Stimulated activated CD4-positive, alpha-beta T cell treated with anti-CD3 and anti-CD28 coated beads, TNF-alpha, amount 100 ng/mL, for 1 hour (primary cell): ENCODE measurements at places on chromosomes 2 and 18.

DNA sequence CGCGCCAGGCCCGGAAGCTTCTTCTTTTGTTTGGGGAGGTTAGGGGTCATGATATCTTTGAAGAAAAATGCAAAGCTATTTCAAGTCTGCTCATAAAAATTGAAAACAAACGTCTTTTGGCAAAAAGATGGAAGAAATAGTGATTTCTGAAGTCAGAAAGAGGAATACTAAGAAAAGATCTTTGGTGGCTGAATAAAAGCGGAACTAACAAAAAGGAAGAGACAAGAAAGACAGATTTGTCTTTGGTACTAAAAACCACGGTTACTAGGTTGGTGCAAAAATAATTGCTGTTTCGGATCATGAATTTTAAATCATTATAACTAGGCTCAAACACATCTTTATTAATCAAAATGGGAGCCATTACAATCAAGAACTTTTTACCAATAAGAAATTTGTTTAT, 164.6 kb upstream of the TRIB2 start:
- no peak for DNase-seq

DNA sequence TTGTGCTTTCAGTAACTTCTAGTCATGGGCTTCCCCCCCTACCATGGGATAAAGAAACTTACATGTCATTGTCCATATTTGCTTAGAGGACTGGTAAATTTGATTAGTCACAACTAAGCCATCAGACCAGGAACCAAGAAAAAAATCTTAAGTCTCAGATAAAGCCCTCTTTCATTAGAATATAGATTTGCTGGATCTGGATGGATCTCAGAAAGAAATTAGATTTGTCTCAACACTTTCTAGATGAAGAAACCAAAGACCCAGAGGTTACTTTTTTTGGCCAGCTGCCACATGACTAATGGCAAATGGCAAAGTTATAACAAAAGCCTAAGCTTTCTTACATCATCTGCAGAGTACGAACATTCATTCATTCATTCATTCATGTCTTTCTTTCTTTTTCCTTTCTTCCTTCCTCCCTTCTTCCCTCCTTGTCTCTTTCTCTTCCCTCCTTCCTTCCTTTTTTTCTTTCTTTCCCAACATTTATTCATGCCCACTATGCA, 60.2 kb downstream of the CDCA7 start:
- no peak for DNase-seq

- no peak for DNase-seq
Observed at GRCh38 chr2:150587547-150588505, 100.4 kb upstream of the RND3 start.

DNA sequence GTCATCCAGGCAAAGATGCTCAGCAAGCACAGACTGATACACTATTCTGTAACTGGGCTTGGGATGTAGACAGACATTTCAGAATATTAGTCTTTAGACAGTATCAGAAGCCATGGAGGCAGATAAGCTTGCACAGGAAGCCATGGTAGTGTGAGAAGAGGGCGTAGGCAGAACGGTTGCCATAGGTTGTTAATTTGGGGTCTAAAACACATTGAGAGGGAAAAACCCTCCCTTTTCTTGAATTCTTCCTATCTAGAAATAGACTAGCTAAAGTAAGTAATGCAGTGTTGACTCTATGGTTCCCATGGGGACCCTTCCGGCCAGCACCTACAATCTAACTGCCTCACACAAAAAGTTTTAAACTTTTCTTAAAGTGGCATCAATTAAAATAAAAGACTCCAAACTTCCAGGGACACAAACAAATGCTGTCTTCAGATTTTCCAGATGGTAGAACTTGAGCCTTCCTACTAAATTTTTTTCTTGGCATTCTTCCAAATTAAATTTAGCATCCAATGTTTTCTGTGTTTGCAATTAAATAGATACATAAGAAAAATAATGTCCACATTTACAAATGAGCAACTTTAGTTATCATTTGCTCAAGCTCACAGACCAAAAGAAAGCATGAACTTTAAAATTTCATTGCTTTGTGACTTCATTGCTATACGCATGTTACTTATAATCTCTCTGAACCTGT, 1.9 kb downstream of the PRKRA start:
- DNase-seq = no peak

- no peak for DNase-seq
Observed at GRCh38 chr2:176356251-176356650, 87.0 kb downstream of the MTX2 start.

- DNase-seq = no peak
Observed at GRCh38 chr2:233407771-233408181, 53.5 kb downstream of the DGKD start.

DNA sequence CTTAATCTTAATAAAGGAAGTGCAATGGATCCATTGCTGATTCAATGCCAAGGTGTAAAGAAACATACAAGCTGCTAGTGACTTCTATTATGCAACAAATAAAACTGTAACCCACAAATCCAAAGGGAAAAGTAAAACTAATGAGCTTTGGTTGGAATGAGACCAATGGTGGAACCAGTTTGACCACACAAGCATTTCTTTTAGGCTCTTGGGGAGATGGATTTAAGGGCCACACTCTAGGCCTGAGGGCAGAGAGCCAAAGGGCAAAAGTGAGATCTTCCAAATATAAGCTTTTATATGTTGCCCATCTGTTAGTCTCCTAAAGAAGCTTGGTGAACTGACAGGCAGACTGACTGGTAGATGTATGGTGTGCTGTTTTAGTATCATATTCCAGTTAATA, 41.5 kb upstream of the MMADHC start:
- no peak for DNase-seq

DNA sequence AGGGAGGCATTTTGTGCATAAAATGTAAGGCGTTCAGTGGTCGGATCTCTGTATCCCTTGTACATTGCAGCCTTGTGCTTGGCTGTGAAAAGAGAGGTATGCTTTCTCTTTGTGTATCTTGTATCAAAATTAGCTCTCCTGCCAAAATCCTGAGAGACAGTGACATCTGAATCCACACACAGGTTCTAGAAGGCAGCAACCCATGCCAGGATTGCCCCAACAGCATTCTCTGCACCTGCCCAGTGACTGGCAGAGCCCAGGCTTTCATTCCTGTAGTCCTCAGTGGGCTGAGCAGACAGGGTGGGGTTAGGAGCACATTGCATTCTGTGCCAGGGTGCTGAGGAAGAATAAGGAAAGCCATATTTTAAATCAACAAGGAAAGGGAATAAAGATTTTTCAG, 740.3 kb upstream of the RAB6C start:
- DNase-seq = no peak

- DNase-seq = no peak
Observed at GRCh38 chr18:36692921-36693332, 135.9 kb downstream of the TPGS2 start.

DNA sequence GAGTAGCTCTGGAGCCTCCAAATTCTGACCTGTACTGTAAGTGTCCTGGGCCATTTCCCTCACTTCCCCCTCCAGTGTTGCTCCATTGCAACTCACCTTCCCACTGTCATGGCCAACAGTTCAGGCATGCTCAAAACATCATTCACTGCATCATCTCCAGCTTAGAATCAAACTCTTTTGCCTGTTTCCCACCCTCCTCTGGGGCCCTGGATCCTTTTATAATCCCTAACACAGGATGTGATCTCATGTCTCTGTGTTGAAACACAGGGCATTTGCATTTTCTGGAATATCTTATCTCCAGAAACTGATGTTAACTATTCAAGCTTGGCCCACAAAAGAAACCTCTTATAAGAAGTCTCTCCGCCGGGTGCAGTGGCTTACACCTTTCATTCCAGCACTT, 3.0 kb downstream of the DPP4 start:
- no peak for DNase-seq

DNA sequence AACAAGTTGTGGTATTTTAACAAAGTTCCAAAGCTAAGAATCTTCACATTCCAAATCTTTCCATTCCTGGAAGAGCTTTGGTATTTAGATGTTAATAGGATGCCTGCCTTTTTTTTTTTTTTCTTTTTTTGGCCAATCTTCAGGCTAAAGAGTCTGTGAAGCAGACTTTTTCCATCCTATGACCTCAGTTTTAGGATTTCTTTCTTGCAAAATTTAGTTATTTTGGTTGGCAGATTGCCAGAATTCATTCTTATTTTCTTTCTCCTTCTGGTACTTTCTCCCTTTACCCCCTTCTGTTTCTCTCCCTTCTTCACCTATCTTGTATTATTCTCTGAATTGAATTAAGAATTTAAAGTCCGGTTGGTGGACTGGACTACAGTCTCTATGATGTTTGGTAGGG, 217.8 kb upstream of the REV1 start:
- DNase-seq = no peak

DNA sequence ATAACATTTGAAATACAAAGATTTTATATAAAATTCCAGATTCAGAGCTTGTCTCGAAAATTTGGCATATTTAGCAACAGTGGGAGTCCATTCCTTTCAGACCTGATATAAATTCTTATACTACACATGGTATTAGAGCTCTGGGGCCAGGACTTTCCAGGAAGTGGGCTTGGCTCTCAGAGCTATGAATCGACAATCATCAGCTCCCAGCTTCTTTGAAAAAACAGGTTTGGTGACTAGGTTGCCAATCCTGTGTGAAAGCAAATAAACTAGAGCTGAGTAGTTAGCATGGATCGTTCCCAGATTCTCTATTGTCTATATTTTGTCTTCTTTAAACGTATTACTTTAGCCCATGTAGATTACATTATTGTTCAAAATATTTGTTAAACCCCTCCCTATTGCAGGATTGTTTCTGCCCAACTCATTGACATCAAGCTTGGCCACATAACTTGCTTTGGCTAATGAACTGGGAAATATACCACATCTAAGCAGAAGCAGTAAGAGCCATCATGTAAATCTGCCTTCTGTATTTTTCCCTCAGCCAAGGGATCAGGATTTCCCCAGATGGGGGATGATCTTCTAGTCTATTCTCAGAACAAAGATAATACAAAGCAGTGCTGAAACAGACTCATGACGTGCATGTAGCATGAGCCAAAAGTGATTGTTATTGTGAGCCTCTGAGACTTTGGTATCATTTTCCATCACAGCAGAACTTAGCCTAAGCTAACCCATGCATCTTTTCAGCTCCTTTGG, 105.4 kb downstream of the KCNH7 start:
- no peak for DNase-seq

GRCh38 chr2:74530239-74531187, 780 bp downstream of the HTRA2 start:
- DNase-seq = no peak

- DNase-seq = no peak
Observed at GRCh38 chr2:238722883-238723282, 125.0 kb upstream of the TWIST2 start.

GRCh38 chr2:142599504-142599903, 278.0 kb upstream of the KYNU start:
- DNase-seq = no peak

DNA sequence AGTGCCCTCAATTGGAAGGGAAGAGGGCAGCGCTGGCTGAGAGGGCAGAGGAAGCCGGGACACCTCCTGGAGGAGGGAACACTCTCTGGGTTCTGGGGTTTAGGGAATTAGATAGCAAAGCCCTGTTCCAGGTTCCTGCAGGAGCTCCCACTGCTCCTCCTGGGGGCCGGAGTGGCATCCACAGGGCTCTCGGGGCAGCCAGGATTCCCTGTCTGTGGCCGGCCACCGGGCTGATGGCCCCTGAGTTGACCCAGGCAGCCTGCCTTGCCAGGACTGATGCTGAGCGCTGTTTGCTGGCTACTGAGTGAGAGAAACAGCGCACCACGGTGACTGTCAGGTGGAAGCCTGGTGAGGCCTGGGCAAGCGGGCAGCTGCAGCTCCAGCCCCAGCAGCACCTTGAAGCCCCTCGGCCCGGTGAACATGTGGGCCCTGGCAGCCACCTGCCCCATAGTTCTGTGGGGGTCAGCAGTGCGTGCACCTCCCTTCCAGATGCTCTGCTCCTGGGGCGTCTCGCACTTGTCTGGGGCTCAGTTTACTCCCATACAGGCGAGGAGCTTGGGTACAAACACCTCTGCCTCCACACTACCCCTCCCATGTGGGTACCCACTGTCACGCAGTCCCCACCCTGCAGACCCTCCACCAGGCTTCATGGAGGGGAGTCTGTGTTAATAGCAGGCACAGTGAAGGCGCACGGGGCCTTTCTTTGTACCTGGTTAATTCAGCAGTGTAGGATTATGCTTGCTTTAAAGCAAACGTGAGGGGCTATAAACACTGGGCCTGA, 7.7 kb upstream of the ALLC start:
- DNase-seq = no peak

DNA sequence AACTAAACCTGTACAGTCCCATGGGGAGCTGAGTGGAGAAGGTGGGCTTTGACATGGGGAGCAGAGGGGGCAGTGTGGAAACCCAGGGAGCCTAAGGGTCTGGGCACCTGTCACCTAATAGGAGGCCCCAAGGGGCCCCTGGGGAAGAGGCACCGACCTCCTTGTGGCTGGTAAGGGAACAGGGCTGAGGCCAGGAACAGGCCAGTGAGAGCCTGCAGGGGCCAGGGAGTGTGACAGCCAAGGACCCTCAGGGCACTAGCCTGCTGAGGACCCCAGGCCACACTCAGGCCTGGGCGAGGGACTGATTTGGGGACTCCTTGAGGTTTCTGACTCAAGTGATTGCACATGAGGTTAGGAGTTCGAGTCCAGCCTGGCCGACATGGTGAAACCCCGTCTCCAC, 24.5 kb upstream of the ALPP start:
- DNase-seq = no peak

- DNase-seq = no peak
Observed at GRCh38 chr2:194815475-194815874, 841.6 kb upstream of the SLC39A10 start.

DNA sequence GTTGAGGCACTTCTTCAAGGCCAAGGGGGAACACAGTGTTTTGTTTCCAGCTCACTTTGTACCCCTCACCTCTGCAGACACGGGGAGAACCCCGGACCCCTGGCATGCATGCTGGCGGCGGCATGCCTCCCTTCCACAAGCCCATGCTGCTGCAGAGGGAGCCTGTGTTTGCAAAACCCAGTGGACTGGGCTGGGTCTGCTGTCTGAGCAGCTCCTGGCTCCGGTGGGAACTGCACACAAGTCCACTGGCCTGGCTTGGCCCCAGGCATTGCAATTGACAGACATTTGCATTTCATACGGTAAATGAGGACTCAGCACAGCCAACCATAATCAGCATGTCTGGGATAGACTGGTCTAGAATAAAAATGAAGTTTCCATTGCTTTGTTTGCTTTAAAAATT, 62.4 kb downstream of the RALBP1 start:
- no peak for DNase-seq

GRCh38 chr18:77132369-77133050, at the start of gene MBP:
TSS of gene MBP (minus strand) at chr18:77132783. CDS start at chr18:77105261, 27,522 bp downstream.
- no peak for DNase-seq

DNA sequence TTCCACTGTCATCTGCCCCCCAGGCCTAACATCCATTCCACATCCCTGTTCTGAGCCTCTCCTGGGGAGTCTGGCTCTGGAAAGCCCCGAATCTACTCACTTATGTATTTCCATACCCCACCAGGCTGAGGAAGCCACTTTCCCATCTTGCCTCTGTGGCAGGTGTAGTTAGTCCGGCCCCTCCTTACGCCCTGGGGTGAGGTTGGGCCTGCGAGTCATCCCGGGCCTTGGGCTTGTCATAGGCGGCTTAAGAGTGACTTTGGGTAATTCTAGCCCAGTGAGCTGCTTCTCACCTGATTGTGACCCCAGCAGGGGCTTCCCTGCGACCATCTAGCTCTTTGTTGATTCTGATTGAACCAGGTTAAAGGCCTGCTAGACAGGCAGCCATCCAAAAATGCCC, 21.1 kb downstream of the PCARE start:
- DNase-seq = no peak

- no peak for DNase-seq
Observed at GRCh38 chr18:3368193-3368592, 81.8 kb upstream of the TGIF1 start.

GRCh38 chr2:100660851-100661584, 98.2 kb downstream of the PDCL3 start:
- no peak for DNase-seq

- DNase-seq = no peak
Observed at GRCh38 chr2:236654496-236654895, 84.9 kb downstream of the ACKR3 start.
